H7 (cell line): ENCODE measurements at places on chromosomes 16 and 17.

DNA sequence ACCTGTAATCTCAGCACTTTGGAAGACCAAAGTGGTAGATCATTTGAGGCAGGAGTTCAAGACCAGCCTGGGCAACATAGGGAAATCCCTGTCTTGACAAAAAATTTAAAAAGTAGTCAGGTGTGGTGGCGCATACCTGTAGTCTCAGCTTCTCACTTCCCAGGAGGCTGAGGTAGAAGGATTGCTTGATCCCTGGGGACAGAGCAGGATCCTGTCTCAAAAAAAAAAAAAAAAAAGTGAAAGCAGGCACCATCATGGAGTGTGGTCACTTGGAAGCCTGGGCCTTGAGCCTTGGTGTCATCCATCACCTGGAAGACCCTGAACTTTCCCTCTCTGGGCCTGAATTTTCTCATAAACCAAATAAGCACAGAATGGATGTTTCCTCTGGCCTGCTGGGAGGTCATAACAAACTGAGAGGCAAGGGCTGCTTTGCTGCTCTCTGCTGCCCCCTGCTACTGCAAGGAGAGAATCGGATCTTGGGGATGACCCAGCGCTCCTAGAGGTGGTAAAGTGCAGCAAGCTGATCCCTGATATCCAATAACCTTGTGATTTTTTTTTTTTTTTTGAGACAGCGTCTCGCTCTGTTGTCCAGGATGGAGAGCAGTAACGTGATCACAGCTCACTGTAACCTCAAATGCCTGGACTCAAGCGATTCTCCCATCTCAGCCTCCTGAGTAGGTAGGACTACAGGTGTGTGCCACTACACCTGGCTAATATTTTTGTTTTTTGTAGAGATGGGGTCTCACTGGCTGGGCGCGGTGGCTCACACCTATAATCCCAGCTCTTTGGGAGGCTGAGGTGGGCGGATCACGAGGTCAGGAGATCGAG is 75.9 kb upstream of the RNU2-1 start:
- no peak for DNase-seq

- peak; percentile 47 for DNase-seq
Observed at GRCh38 chr17:67531291-67531690, 154.2 kb downstream of the PITPNC1 start.

GRCh38 chr17:19370493-19370960 is 7.8 kb upstream of the MAPK7 start:
- DNase-seq = no peak

- DNase-seq = peak; percentile 93
Observed at GRCh38 chr17:78230996-78231935, at the start of gene TMEM235. TSS of gene TMEM235 (plus strand) at chr17:78231631. CDS start at chr17:78232024, 393 bp downstream.

GRCh38 chr17:38512473-38513058 is 84.3 kb downstream of the ARHGAP23 start:
- peak; percentile 52 for DNase-seq

GRCh38 chr17:20116683-20117309 is 107.6 kb downstream of the SPECC1 start:
- DNase-seq = peak; percentile 69

DNA sequence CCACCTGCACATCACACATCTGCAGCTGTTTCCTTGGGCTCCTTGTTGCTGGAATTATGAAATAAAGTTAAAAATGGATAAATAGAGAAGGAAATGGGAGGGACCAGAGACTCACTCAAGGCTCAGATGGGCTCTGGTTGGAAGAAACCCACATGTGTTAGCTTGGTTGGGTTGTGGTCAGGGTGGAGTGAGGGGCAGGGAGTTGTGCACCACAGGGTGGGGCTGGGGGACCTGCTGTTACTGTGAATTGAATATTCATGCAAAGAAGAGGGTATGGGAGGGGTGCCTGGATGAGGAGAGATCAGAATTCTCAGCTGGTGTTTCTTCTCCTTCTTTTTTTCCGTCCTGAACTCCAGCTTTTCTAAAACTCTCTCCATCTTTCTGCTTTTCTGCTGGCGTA is 320.7 kb downstream of the MAP2K4 start:
- DNase-seq = no peak

- peak; percentile 94 for DNase-seq
Observed at GRCh38 chr16:549544-550263, 10.5 kb upstream of the PRR35 start.

- peak; percentile 93 for DNase-seq
Observed at GRCh38 chr17:8121681-8122421, 2.1 kb downstream of the HES7 start.
